GM23248 (cell line): ENCODE measurements at places on chromosomes 12 and 14. TPM values are rescaled to one million over a fixed set of nuclear protein-coding genes. Genes with fewer than 3 reads are reported as not detected.

GRCh38 chr12:50110762-50111351 lies 1.2 kb upstream of the COX14 start:
- peaks cover 17% of the 10 kb centered on the region for H3K4me1 ChIP-seq
- no peaks in the 10 kb centered on the region for H3K27me3 ChIP-seq
- no peaks in the 10 kb centered on the region for H3K36me3 ChIP-seq

The IL22 gene
- not detected in 2 replicates for polyA plus RNA-seq

The AICDA gene
- not detected in 2 replicates for polyA plus RNA-seq

The TMEM260 gene
- polyA plus RNA-seq: 14.2 and 15.4 TPM in 2 replicates

DNA sequence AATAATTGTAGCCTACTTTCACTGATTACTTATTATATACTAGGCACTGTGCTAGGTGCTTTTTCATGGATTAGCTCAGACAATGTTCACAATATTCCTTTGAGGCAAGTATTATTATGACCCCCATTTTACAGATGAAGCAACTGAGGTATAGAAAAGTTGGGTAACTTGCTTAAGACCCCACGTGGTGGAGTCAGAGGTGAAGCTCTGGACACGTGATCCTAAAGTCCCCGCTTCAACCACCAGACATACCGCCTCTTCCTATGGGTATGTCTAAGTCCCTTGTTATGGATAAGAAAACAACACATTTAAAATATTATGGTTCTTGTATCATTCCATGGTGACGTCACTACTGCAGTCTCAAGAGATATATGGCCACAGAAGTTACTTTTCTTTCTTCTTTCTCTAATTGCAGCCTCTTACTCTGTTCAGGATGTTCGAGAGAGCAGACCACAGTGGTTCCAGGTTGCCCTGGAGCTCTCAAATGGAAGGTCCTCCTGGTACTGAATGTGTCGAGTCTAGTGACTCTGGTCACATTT lies 157.7 kb downstream of the HELB start:
- no peak for DNase-seq
- H3K36me3 ChIP-seq: no peaks in the 10 kb centered on the region
- H3K27me3 ChIP-seq: peaks cover 26% of the 10 kb centered on the region; the same call in 1 of the 2 replicates
- H3K4me3 ChIP-seq: no peak overlapping the region

The ETFBKMT gene
- 2.6 and 4.3 TPM in 2 replicates for polyA plus RNA-seq

The LRRC10 gene
- not detected in 2 replicates for polyA plus RNA-seq

The TC2N gene
- 0.34 and 0.77 TPM in 2 replicates for polyA plus RNA-seq

GRCh38 chr12:93243689-93244513 lies 133.8 kb upstream of the NUDT4 start:
- no peaks in the 10 kb centered on the region for H3K27me3 ChIP-seq
- peaks cover 16% of the 10 kb centered on the region for H3K4me1 ChIP-seq
- H3K4me3 ChIP-seq: no peak overlapping the region
- H3K27ac ChIP-seq: peak overlapping the region; percentile 2; the same call in 1 of the 2 replicates

DNA sequence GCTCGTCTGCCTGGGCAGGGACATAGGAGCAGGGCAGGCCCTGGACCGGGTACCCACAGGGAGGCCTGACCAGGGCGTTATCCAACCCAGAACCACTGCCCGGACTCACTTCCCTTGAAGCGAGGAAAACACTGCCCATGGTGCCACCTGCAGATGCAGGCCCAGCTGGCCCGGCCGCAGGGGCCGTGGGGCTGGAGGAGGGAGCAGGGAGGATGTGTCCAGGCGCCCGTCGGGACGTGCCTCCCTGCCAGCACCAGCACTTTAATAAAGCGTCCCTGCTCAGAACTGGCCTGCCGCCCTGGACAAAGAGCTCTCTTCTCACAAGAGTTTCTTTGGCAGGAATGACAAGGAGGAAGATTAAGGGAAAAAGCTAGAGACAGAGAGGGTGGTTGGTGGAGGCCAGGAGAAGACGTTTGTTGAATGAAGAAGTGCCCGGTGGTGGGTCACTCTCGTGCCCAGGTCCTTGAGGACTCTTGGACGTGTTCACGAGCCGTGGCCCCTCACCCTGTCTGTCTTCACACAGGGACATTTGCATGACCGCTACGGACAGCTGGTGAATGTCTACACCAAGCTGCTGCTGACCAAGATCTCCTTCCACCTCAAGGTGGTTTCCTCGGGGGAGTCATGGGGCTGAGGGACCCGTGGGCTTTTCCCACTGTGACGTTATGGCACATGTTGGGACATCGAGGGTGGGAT lies 14.2 kb downstream of the HIP1R start:
- H3K4me1 ChIP-seq: peaks cover 15% of the 10 kb centered on the region
- H3K4me3 ChIP-seq: no peak overlapping the region
- no peak for DNase-seq
- no peaks in the 10 kb centered on the region for H3K27me3 ChIP-seq
- H3K27ac ChIP-seq: no peak overlapping the region
